ENCODE measurements at places on chromosomes 4 and X.

GRCh38 chrX:19017271-19017670 is 33.4 kb upstream of the PHKA2 start:
- no peaks in the 10 kb centered on the region for H3K4me1 ChIP-seq
- no peaks in the 10 kb centered on the region for H3K36me3 ChIP-seq

DNA sequence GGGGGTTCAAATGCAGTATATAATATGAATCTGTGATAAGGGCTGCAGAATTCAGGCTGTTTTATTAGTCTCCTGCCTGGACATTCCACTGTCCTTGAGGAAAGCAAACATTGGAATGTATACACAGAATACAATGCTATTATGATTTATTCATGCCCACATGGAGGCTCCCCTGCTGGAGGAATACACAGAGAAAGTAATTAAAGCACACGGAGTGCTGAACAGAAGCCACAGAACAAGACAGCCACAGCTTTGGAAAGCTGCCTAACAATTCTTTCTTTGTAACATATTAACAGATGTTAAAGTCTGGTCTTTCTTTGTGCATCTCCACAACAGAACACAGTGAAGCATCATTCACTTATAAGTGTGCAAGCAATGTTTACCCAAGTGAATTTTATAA is 155.8 kb downstream of the ARAP2 start:
- H3K27me3 ChIP-seq, result no peaks in the 10 kb centered on the region
- H3K4me1 ChIP-seq, result no peaks in the 10 kb centered on the region
- no peak for DNase-seq
- H3K4me3 ChIP-seq, result no peak overlapping the region

- peaks cover 21% of the 10 kb centered on the region for H3K4me1 ChIP-seq
- no peaks in the 10 kb centered on the region for H3K36me3 ChIP-seq
- DNase-seq, result no peak
- H3K27ac ChIP-seq, result peak overlapping the region; percentile 19
These were observed 83.5 kb downstream of the SYNPO2 start for GRCh38 chr4:118972167-118972566.

- no peaks in the 10 kb centered on the region for H3K36me3 ChIP-seq
- no peak overlapping the region for H3K27ac ChIP-seq
- H3K27me3 ChIP-seq, result no peaks in the 10 kb centered on the region
- H3K4me3 ChIP-seq, result no peak overlapping the region
- no peak for DNase-seq
These were observed 5.8 kb upstream of the SEPTIN11 start for GRCh38 chr4:76943790-76944189.

- no peak for DNase-seq
- no peaks in the 10 kb centered on the region for H3K36me3 ChIP-seq
- no peaks in the 10 kb centered on the region for H3K27me3 ChIP-seq
- no peak overlapping the region for H3K27ac ChIP-seq
These were observed 44.3 kb upstream of the DCLK2 start for GRCh38 chr4:150033901-150034300.

DNA sequence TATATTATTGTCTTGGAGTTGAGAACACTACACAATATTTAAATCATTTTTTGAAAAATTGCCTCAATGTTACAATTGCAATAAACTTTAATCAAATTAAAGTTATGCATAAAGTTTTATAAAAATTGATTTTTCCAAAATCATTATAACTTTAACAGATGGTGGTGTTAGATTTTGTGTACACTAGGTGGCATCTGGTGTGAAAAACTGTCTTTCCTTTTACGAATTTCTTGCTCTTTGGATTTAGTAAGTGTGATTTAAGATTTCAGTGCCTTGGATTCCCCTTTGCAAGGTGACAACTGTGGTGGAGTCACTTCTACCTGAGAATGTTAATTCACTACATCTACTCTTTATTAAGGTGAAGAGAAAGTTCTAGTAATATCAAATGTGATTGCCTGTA is 91.6 kb downstream of the AREG start:
- no peak overlapping the region for H3K27ac ChIP-seq
- H3K36me3 ChIP-seq, result no peaks in the 10 kb centered on the region

- H3K4me3 ChIP-seq, result no peak overlapping the region
- no peaks in the 10 kb centered on the region for H3K27me3 ChIP-seq
- no peaks in the 10 kb centered on the region for H3K4me1 ChIP-seq
- H3K27ac ChIP-seq, result no peak overlapping the region
- no peak for DNase-seq
- no peaks in the 10 kb centered on the region for H3K36me3 ChIP-seq
These were observed 2.0 kb downstream of the PSAPL1 start for GRCh38 chr4:7432531-7433375.

DNA sequence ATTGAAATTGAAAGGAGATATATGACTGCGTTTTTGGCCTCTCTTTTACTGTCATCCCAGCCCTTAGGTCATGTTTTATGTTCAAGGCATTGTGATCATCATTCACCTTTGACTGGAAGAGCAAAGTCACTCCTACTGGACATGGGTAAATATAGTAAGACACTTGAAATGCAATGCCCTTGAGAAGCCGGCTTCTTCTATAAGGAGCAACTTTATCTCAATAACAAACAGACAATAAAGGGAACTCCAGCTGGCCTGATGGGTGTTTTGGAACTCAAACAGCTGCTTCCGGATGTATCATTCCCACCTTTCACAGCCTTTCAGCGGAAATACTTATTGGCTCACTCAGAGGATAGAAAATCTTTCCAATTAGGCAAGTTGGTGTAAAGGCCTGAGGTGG is 65.1 kb upstream of the C4orf54 start:
- H3K4me1 ChIP-seq, result peaks cover 16% of the 10 kb centered on the region
- H3K36me3 ChIP-seq, result no peaks in the 10 kb centered on the region
- no peak for DNase-seq

DNA sequence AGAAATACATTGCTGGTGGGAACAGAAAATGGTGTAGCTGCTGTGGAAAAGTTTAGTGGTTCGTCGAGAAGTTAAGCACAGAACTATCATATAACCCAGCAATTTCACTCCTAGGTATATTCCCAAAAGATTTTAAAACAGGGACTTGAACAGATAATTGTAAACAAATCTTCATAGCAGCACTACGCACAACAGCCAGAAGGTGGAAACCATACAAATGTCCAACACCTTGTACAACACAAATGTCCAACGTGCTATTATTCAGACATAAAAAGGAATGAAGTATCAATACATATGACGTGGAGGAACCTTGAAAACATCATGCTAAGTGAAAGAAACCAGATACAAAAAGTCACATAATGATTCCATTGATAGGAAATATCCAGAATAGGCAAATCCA is 37.9 kb downstream of the CUL4B start:
- no peak overlapping the region for H3K4me3 ChIP-seq
- no peak overlapping the region for H3K27ac ChIP-seq
